ENCODE measurements at places on chromosomes 11 and 22. TPM values are rescaled to one million over a fixed set of nuclear protein-coding genes. Genes with fewer than 3 reads are reported as not detected.

DNA sequence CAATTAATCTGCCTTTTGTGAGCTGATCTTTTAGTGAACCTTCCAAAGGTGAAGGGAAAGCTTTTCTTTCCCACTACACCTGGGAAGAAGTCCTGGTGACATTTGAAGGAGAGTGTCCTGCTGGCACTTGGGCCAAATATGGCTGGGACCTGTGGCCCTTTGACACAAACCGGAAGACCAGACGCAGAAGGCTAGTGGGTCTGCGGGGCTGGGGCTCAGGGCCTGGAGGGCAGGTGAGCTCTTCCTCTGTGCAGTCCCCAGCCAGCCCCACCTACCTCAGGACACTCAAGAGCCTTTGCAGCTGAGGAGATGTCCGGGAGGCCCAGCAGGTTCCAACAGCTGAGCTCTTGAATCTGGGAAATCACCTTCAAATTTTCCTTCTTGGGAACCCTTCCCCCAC lies 138.0 kb upstream of the THY1 start:
- no peaks in the 10 kb centered on the region for H3K27me3 ChIP-seq
- no peak overlapping the region for H3K4me3 ChIP-seq
- no peaks in the 10 kb centered on the region for H3K36me3 ChIP-seq
- no peak for DNase-seq
- H3K27ac ChIP-seq = no peak overlapping the region
- H3K4me1 ChIP-seq = no peaks in the 10 kb centered on the region

GRCh38 chr11:72730737-72731136 lies 21.5 kb downstream of the ARAP1 start:
- DNase-seq = no peak
- H3K4me1 ChIP-seq = peaks cover 4% of the 10 kb centered on the region
- no peaks in the 10 kb centered on the region for H3K27me3 ChIP-seq
- H3K4me3 ChIP-seq = no peak overlapping the region

DNA sequence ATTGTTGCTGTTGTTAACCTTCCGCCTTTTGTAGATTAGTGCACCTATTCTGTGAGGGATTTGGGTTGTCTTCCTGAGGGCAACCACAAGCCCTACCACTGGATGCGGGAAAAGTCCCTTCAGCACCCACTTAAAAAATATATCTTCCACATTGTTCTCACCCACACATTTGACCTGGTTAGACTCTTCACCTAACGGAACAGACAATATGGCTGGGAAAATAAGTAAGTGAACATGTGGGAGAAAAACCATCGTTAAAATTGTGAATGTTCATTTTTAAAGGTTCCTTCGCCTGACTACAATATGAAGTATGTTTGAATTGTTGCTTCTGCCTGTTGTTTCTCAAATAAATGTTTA lies 72.0 kb upstream of the MPEG1 start:
- no peaks in the 10 kb centered on the region for H3K4me1 ChIP-seq
- no peak overlapping the region for H3K27ac ChIP-seq
- peaks cover 11% of the 10 kb centered on the region for H3K27me3 ChIP-seq
- no peak for DNase-seq
- no peak overlapping the region for H3K4me3 ChIP-seq

- no peak for DNase-seq
- no peak overlapping the region for H3K4me3 ChIP-seq
- H3K27me3 ChIP-seq = peaks cover 27% of the 10 kb centered on the region
- no peak overlapping the region for H3K27ac ChIP-seq
- no peaks in the 10 kb centered on the region for H3K4me1 ChIP-seq
Measured at GRCh38 chr22:32576553-32577253, 102.1 kb downstream of the FBXO7 start.

- H3K36me3 ChIP-seq = no peaks in the 10 kb centered on the region
- no peak for DNase-seq
- H3K4me1 ChIP-seq = peaks cover 38% of the 10 kb centered on the region
- H3K27ac ChIP-seq = peak overlapping the region; percentile 92
- H3K27me3 ChIP-seq = no peaks in the 10 kb centered on the region
- peak overlapping the region; percentile 92 for H3K4me3 ChIP-seq
Measured at GRCh38 chr22:35834061-35834460, 116.4 kb downstream of the APOL5 start.

- no peaks in the 10 kb centered on the region for H3K27me3 ChIP-seq
- DNase-seq = no peak
- H3K4me3 ChIP-seq = peak overlapping the region; percentile 74
- H3K27ac ChIP-seq = no peak overlapping the region
- peaks cover 10% of the 10 kb centered on the region for H3K4me1 ChIP-seq
Measured at GRCh38 chr22:28882545-28882877, 861 bp upstream of the ZNRF3 start.

DNA sequence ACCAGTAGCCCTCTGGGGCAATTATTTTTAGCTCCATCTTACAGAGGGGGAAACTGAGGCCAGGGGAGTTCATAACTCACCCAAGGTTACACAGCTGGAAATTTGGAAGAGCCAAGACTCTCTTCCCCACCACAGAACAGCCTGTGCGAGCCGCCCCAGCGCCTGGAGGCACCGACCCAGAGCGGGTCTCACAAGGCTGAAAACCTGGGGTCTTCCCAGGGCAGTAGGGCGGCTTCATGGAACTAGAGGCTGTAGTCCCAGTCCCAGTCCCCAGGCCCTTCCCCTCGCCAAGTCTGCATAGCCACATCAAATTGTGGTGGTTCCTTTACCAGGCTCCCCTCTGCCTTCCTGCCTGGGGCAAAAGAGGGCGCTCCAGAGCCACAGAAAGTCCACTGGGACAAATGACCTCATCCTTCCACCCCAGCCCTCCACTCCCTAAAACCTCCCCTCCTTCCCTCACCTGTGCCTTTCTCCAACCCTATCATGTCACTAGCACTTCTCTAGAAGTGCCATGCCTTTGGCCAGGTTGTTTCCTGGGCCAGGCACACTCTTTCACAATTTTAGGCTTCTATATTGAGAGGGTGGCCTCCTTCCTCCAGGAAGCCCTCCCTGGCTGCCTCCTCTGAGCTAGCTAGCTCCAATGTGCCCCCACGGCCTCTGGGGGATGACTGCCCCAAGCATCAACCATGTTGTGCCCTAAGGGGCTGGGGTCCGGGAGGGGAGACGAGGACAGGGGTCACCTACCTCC lies 15.2 kb upstream of the CDC42EP1 start:
- no peak for DNase-seq
- no peaks in the 10 kb centered on the region for H3K36me3 ChIP-seq
- peaks cover 30% of the 10 kb centered on the region for H3K4me1 ChIP-seq
- peak overlapping the region; percentile 76 for H3K27ac ChIP-seq

DNA sequence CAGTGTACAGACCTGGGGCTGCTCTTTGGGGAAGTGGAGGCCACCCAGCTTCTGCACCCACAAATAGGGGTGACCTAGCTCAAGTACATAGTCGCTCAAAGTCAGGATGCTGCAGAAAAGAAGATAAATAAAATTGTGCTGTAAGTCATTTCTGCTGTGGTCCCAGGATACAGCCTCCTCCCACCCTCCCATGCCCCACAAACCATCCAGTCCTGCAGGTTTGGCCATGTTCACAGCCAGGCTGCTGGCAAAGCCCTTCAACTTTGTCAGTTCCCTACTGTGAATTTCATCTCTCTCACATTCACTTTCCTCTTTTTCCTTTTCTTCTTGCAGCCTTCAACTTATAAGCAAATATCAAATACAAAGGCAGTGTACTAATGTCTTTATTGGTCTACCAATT lies 33.6 kb downstream of the THOC5 start:
- peak overlapping the region; percentile 68 for H3K27ac ChIP-seq
- H3K4me1 ChIP-seq = peaks cover 10% of the 10 kb centered on the region
- H3K27me3 ChIP-seq = no peaks in the 10 kb centered on the region
- H3K4me3 ChIP-seq = no peak overlapping the region
- no peak for DNase-seq

GRCh38 chr11:11814614-11815452 lies 26.9 kb upstream of the USP47 start:
- H3K36me3 ChIP-seq = no peaks in the 10 kb centered on the region
- H3K27me3 ChIP-seq = no peaks in the 10 kb centered on the region
- no peak overlapping the region for H3K27ac ChIP-seq
- no peak for DNase-seq
- no peak overlapping the region for H3K4me3 ChIP-seq

GRCh38 chr22:46082633-46083032 lies 67.7 kb upstream of the PPARA start:
- peak overlapping the region; percentile 99 for H3K4me3 ChIP-seq
- no peaks in the 10 kb centered on the region for H3K27me3 ChIP-seq
- no peak for DNase-seq
- peaks cover 29% of the 10 kb centered on the region for H3K36me3 ChIP-seq

DNA sequence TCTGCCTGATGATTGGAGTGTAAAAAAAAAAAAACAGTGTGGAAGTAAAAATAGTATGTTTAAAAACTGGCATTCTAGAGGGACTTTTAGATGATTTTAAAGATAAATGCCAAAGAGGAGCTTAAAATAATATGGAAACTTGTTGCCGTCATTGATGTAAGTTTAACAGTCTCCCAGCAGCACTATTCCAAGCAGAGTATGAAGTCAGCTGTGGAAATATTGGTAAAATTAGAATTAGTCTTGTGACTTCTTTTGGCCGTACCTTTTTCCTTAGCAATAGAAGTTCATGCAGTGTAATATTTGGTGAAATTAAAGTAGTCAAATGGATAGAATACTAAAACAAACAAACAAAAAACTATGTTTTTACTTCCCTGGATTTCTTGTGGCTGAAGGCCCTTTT lies 134.9 kb downstream of the METTL15 start:
- H3K4me1 ChIP-seq = no peaks in the 10 kb centered on the region
- H3K4me3 ChIP-seq = no peak overlapping the region
- no peak for DNase-seq
- no peaks in the 10 kb centered on the region for H3K36me3 ChIP-seq

LSP1 gene
- 1.3 TPM for total RNA-seq

POLD3 gene
- 7.5 TPM for total RNA-seq

CHADL gene
- total RNA-seq = 0.23 TPM
